ENCODE measurements at places on chromosomes 7 and 10. TPM values are rescaled to one million over a fixed set of nuclear protein-coding genes. Genes with fewer than 3 reads are reported as not detected.

Gene PRPS1L1
- 0.14 TPM for total RNA-seq

Gene RNF32
- 0.23 TPM for total RNA-seq

Gene MSMB
- not detected for total RNA-seq

Gene ELMO1
- 109 TPM for total RNA-seq

Gene OPN1SW
- not detected for total RNA-seq

Gene ECD
- 34.7 TPM for total RNA-seq

Gene UCN3
- not detected for total RNA-seq

Gene CREB5
- total RNA-seq: 1.5 TPM

Gene FAM25G
- total RNA-seq: not detected

Gene SPDYE16
- not detected for total RNA-seq

Gene IL15RA
- total RNA-seq: 15.7 TPM

Gene AHR
- total RNA-seq: 189 TPM

Gene CLCN1
- not detected for total RNA-seq

Gene ASAH2B
- 2.2 TPM for total RNA-seq

Gene ZNF503
- total RNA-seq: 1.2 TPM

Gene NUPR2
- not detected for total RNA-seq

Gene SRRM3
- 2.2 TPM for total RNA-seq

Gene NKX2-3
- not detected for total RNA-seq

Gene HABP2
- total RNA-seq: 0.19 TPM

Gene ZNF804B
- total RNA-seq: not detected

Gene AKR1C8
- total RNA-seq: not detected

Gene CELF2
- total RNA-seq: 10.2 TPM

Gene ACSL5
- total RNA-seq: 66.1 TPM

Gene NEUROG3
- total RNA-seq: not detected

Gene GAD2
- total RNA-seq: not detected

Gene PKD2L1
- not detected for total RNA-seq

Gene FKBP14
- 18.2 TPM for total RNA-seq

Gene VSIR
- 25.1 TPM for total RNA-seq

Gene TMEM196
- not detected for total RNA-seq

Gene HHEX
- total RNA-seq: 66.9 TPM

Gene SFXN3
- total RNA-seq: 64.4 TPM

Gene ARHGAP21
- total RNA-seq: 92.2 TPM

Gene AKR1C2
- 50.2 TPM for total RNA-seq

Gene NCF1
- total RNA-seq: not detected

All from dermis blood vessel endothelial cell (primary cell).